ENCODE measurements at places on chromosomes 3 and 15. TPM values are rescaled to one million over a fixed set of nuclear protein-coding genes. Genes with fewer than 3 reads are reported as not detected.

- DNase-seq, result peak; percentile 72
Measured at GRCh38 chr3:129855832-129856419, 37.6 kb downstream of the TMCC1 start.

DNA sequence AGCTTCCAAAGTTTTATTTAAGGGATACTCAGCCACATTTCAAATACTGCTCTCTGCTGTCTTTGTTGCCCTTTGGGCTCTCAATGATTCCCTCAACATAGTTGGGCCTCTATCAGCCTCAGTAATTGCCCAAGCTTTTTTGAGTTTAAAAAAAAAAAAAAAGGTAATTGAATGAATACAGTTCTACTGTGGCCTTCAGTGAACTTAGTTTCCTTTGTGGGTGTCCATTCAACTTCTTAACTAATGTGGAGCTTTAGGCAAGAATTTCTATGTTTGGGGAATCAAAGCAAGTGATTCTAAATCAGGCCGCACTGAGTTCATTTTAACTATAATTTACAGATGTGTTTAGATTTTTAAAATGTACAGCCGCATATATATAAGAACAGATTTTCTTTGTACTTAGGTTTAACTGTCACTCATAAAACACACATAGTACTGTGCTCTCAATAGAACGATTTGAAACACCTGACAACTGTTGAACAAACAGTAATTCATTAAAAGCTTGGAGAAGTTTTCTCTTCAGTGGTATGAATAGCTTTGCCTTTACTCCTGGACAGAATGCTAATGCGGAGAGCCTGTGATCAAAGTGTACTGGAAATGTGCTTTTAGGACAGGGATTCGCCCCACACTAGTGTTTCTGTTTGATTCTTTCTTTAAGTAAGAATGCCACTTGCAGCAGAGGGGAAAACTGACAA is 844.9 kb upstream of the SEMA6D start:
- no peak for DNase-seq

DNA sequence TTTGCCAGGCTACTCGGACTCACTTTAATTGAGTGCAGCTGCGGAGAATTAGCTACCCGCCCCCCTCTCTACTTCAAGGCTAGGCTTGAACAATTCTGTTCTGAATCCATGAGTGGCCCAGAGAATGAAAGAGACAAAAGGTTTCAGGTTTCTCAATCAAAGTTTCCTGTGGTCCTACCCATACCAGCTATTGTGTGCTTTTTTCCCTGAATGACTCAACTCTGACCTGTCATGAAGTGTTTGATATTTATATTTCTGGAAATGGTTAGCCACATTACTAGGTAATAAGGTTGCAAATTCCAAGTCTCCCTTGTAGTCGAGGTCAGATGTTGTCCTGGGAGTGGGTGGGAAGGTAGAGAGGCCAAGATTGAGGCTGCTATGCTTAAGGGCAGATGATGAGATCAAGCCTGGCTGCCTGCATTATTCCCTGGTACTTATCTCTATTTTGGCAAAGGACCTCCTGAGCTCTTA is 392.7 kb upstream of the TBL1XR1 start:
- DNase-seq, result peak; percentile 100

NANOGP8 gene
- not detected for total RNA-seq

DNA sequence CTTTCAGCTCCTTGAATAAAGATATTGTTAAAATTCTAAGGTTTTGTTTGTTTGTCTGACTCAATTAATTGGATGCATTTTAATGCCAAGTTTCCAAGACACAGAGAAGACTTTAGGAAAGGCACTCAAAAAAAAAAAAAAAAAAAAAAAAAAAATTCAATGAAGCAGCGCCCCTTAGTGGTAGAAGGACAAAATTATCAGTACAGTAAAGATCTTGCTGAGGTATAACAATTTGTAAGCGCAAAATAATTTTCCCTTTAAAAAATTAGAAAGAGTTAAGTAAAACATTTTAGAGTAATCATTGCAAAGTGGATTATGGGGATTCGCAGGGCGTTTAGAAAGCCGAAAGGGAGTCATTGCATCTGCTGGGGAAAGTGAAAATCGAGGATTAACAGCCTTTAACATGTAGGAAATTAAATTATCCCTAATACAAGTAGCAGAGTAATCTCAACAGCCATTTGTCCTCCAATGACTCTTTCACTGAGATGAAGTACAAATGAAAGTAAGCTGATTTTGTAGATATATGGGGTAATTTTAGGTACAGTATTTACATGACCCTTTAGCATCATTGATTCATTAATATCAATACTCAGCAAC is 5.8 kb upstream of the DIS3L start:
- peak; percentile 18 for DNase-seq

DNA sequence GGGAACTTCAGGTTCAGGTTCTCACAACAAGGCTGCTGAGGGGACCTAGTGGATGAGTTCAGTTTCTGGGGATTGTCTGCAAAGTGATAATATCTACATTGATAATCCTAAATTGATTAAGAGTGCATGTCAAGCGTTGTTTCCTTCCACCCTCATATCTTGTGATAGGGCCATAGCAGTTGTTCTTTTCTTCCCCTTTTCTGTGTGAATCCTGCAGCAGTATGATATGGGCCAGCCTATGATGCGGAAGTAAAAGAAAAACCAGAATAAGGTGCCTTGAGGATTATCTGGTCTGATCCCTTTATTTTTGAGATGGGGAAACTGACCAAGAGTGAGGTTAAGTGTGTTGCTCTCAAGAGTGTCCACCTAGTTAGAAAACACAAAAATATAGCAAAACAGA is 86.2 kb downstream of the MITF start:
- no peak for DNase-seq

LRRC2 gene
- total RNA-seq, result 0.17 TPM

IL16 gene
- total RNA-seq, result 0.69 TPM

FSTL1 gene
- 740 TPM for total RNA-seq

Data from renal cortical epithelial cell (primary cell).